Psoas muscle (tissue), 8 donors: ENCODE measurements at places on chromosomes 4 and X. TPM values are rescaled to one million over a fixed set of nuclear protein-coding genes. Genes with fewer than 3 reads are reported as not detected.

- peaks cover 12% of the 10 kb centered on the region for H3K4me1 ChIP-seq
- H3K27me3 ChIP-seq, result no peaks in the 10 kb centered on the region
- DNase-seq, result no peak
- no peak overlapping the region for H3K4me3 ChIP-seq
- H3K36me3 ChIP-seq, result no peaks in the 10 kb centered on the region
These were observed 14.4 kb downstream of the DDIT4L start for GRCh38 chr4:100175858-100176257.

DNA sequence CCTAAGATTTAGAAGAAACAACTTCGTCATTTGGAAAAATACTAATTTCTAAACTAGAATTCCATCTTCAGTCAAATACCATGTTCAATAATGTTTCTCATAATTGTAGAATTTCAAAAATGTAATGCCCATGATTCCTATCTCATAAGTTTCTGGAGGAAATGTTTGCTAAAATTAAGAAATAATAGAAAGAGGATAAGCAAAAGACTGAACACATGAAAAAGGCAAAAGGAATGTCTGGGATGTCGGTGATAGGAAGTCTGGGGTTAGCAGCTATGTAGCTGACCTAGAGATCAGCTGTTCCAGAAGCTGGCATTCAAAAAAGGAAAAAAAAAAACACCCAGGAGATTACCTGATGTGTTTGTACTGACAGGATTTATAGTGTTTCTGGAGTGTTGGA, 18.9 kb upstream of the PCDH10 start:
- H3K4me3 ChIP-seq, result no peak overlapping the region
- no peaks in the 10 kb centered on the region for H3K27me3 ChIP-seq
- no peaks in the 10 kb centered on the region for H3K36me3 ChIP-seq
- no peak for DNase-seq

- no peak for DNase-seq
- H3K27ac ChIP-seq, result no peak overlapping the region
- H3K27me3 ChIP-seq, result no peaks in the 10 kb centered on the region
- H3K4me3 ChIP-seq, result no peak overlapping the region
- no peaks in the 10 kb centered on the region for H3K36me3 ChIP-seq
These were observed 22.9 kb upstream of the CPE start for GRCh38 chr4:165355900-165356300.

GRCh38 chr4:140256941-140257340, 103.0 kb upstream of the MAML3 start:
- H3K4me1 ChIP-seq, result peaks cover 18% of the 10 kb centered on the region
- no peak overlapping the region for H3K4me3 ChIP-seq

GRCh38 chr4:134154097-134154496, 47.5 kb downstream of the PABPC4L start:
- H3K27ac ChIP-seq, result no peak overlapping the region
- no peak overlapping the region for H3K4me3 ChIP-seq
- H3K36me3 ChIP-seq, result no peaks in the 10 kb centered on the region
- H3K4me1 ChIP-seq, result no peaks in the 10 kb centered on the region
- no peaks in the 10 kb centered on the region for H3K27me3 ChIP-seq

- no peaks in the 10 kb centered on the region for H3K4me1 ChIP-seq
- H3K36me3 ChIP-seq, result no peaks in the 10 kb centered on the region
- H3K27ac ChIP-seq, result no peak overlapping the region
- DNase-seq, result no peak
- H3K27me3 ChIP-seq, result no peaks in the 10 kb centered on the region
- H3K4me3 ChIP-seq, result no peak overlapping the region
These were observed 53.4 kb downstream of the HNRNPD start for GRCh38 chr4:82320351-82320750.

GRCh38 chr4:96093057-96093456, 253.2 kb downstream of the PDHA2 start:
- H3K4me1 ChIP-seq, result no peaks in the 10 kb centered on the region
- no peak for DNase-seq
- H3K4me3 ChIP-seq, result no peak overlapping the region
- no peaks in the 10 kb centered on the region for H3K36me3 ChIP-seq
- H3K27ac ChIP-seq, result no peak overlapping the region

GRCh38 chrX:11760958-11761357, 2.9 kb downstream of the MSL3 start:
- DNase-seq, result no peak
- peaks cover 11% of the 10 kb centered on the region for H3K36me3 ChIP-seq
- H3K27me3 ChIP-seq, result no peaks in the 10 kb centered on the region
- peaks cover 9% of the 10 kb centered on the region for H3K4me1 ChIP-seq
- H3K27ac ChIP-seq, result no peak overlapping the region

GRCh38 chr4:148849581-148849980, 407.4 kb upstream of the NR3C2 start:
- no peaks in the 10 kb centered on the region for H3K27me3 ChIP-seq
- DNase-seq, result no peak
- no peaks in the 10 kb centered on the region for H3K36me3 ChIP-seq
- H3K27ac ChIP-seq, result no peak overlapping the region
- H3K4me3 ChIP-seq, result no peak overlapping the region

GRCh38 chrX:101219864-101220346, 319 bp downstream of the DRP2 start:
- no peaks in the 10 kb centered on the region for H3K36me3 ChIP-seq
- H3K4me1 ChIP-seq, result no peaks in the 10 kb centered on the region
- H3K4me3 ChIP-seq, result no peak overlapping the region
- H3K27ac ChIP-seq, result no peak overlapping the region

GRCh38 chr4:140808256-140808655, 52.1 kb upstream of the TBC1D9 start:
- no peaks in the 10 kb centered on the region for H3K36me3 ChIP-seq
- no peaks in the 10 kb centered on the region for H3K27me3 ChIP-seq
- H3K4me3 ChIP-seq, result no peak overlapping the region
- no peak for DNase-seq

- H3K27me3 ChIP-seq, result no peaks in the 10 kb centered on the region
- H3K4me1 ChIP-seq, result no peaks in the 10 kb centered on the region
These were observed 61.5 kb upstream of the RAPGEF2 start for GRCh38 chr4:159041054-159042034.

GRCh38 chr4:153014460-153014859, 78.3 kb downstream of the FHDC1 start:
- H3K36me3 ChIP-seq, result no peaks in the 10 kb centered on the region
- no peak for DNase-seq
- H3K4me1 ChIP-seq, result no peaks in the 10 kb centered on the region

DNA sequence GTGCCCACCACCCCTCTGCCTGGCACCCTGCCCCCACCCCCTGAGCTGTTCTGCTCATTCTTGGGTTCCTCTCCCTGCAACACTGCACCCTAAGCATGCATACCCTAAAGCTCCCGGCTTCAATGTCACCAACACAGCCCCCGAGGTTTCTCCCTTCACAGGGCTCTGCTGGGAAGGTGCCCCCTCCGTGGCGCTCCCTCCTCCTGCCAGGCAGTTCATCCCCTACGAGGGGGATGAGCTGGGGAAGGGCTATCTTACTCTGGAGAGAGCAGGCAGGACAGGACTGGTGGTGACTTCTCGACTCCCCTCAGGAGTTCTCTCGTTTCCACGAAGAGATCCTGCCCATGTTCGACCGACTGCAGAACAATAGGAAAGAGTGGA, 6.5 kb downstream of the ATP5ME start:
- DNase-seq, result peak; percentile 17
- H3K4me3 ChIP-seq, result no peak overlapping the region
- H3K36me3 ChIP-seq, result peaks cover 22% of the 10 kb centered on the region

- H3K4me3 ChIP-seq, result no peak overlapping the region
- H3K27ac ChIP-seq, result no peak overlapping the region
- no peaks in the 10 kb centered on the region for H3K27me3 ChIP-seq
- no peaks in the 10 kb centered on the region for H3K4me1 ChIP-seq
These were observed 138.9 kb upstream of the LNX1 start for GRCh38 chr4:53730031-53730805.

DNA sequence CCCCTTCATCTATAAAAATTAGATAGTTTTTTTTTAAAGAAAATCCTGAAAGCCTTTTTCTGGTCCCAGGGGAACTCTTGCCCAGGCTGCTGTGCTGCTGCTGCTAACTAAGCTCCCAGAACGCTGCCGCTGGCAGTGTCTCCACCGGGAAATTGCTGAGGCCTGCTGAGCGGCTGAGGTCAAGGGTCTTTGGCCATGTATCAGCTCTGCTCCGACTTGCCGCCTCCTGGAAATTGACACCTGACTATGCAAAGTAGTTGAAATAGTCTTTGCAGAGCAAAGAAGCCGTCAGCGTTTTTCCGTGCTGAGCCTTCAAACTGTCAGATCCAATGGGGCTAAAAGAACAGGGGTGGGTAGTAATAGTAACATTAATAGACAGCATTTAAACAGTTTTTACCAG, 839 bp downstream of the QDPR start:
- H3K27ac ChIP-seq, result peak overlapping the region; percentile 78
- DNase-seq, result no peak
- H3K27me3 ChIP-seq, result no peaks in the 10 kb centered on the region
- H3K4me1 ChIP-seq, result peaks cover 12% of the 10 kb centered on the region
- peak overlapping the region; percentile 94 for H3K4me3 ChIP-seq

- no peak overlapping the region for H3K27ac ChIP-seq
- no peak overlapping the region for H3K4me3 ChIP-seq
- H3K36me3 ChIP-seq, result no peaks in the 10 kb centered on the region
- H3K27me3 ChIP-seq, result peaks cover 32% of the 10 kb centered on the region
These were observed 111.4 kb downstream of the LUZP4 start for GRCh38 chrX:115400960-115401359.

GRCh38 chr4:34629451-34629850, 1614.9 kb downstream of the ARAP2 start:
- no peak for DNase-seq
- no peaks in the 10 kb centered on the region for H3K36me3 ChIP-seq
- H3K27me3 ChIP-seq, result no peaks in the 10 kb centered on the region
- no peaks in the 10 kb centered on the region for H3K4me1 ChIP-seq

GRCh38 chr4:26362745-26363439, 42.1 kb downstream of the RBPJ start:
- no peak overlapping the region for H3K4me3 ChIP-seq
- H3K4me1 ChIP-seq, result peaks cover 3% of the 10 kb centered on the region
- no peak for DNase-seq
- H3K36me3 ChIP-seq, result no peaks in the 10 kb centered on the region
- no peak overlapping the region for H3K27ac ChIP-seq

DNA sequence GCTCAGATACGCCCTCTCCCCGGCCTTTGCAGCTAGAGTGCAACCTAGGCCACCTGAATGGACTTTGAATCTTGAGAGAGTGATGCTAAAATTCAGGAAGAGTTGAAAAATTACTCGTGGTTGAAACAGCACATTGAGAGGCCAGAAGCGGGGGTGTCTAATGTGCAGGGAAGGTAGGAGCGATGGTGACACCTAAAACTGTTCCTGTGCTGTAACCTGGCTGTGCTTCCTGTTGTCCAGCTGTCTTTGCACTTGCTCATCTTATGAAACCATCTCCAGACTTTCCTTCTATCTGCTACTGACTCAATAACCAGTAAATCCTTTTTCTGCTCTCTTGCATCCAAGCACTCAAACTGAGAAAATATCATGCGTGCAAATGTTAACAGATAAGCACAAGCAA, 106.4 kb upstream of the RPS6KA3 start:
- no peak for DNase-seq
- H3K27me3 ChIP-seq, result no peaks in the 10 kb centered on the region
- no peaks in the 10 kb centered on the region for H3K36me3 ChIP-seq

GRCh38 chrX:122787231-122787630, 396.8 kb upstream of the GRIA3 start:
- DNase-seq, result no peak
- no peaks in the 10 kb centered on the region for H3K36me3 ChIP-seq
- no peaks in the 10 kb centered on the region for H3K27me3 ChIP-seq
- no peaks in the 10 kb centered on the region for H3K4me1 ChIP-seq
- no peak overlapping the region for H3K27ac ChIP-seq

DNA sequence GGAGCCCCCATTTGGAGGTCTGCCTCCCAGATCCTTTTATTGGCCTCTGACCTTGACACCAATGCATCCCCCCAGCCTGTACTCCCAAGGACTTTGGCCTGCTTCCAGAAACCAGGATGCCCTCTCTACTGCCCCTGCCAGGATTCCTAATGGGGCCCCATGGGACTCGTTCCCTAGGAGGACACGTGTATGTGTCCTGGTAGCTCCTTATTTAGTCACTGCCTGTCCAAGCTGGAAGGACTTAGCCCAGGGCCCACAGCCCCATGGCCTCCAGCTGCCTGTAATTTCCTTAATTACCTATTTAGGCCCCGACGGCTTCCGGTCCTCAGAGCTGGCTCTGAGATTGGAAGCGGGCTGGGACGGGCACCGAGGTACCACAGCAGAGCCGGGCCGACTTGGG, 9.4 kb downstream of the ATP2B3 start:
- H3K27me3 ChIP-seq, result peaks cover 3% of the 10 kb centered on the region
- H3K27ac ChIP-seq, result no peak overlapping the region
- H3K36me3 ChIP-seq, result no peaks in the 10 kb centered on the region
- no peak for DNase-seq
- H3K4me3 ChIP-seq, result no peak overlapping the region
- H3K4me1 ChIP-seq, result no peaks in the 10 kb centered on the region

GRCh38 chrX:8126648-8127047, 44.4 kb downstream of the VCX2 start:
- H3K27me3 ChIP-seq, result no peaks in the 10 kb centered on the region
- no peak overlapping the region for H3K27ac ChIP-seq
- no peaks in the 10 kb centered on the region for H3K4me1 ChIP-seq

GRCh38 chr4:184983672-184984356, 34.5 kb upstream of the HELT start:
- peak; percentile 53 for DNase-seq
- no peak overlapping the region for H3K27ac ChIP-seq
- H3K4me3 ChIP-seq, result no peak overlapping the region
- no peaks in the 10 kb centered on the region for H3K27me3 ChIP-seq
- no peaks in the 10 kb centered on the region for H3K36me3 ChIP-seq
- H3K4me1 ChIP-seq, result peaks cover under 1% of the 10 kb centered on the region

GRCh38 chr4:156377036-156377710, 423.5 kb upstream of the CTSO start:
- H3K36me3 ChIP-seq, result no peaks in the 10 kb centered on the region
- H3K4me1 ChIP-seq, result no peaks in the 10 kb centered on the region
- H3K27ac ChIP-seq, result no peak overlapping the region
- no peak overlapping the region for H3K4me3 ChIP-seq
- DNase-seq, result no peak

DNA sequence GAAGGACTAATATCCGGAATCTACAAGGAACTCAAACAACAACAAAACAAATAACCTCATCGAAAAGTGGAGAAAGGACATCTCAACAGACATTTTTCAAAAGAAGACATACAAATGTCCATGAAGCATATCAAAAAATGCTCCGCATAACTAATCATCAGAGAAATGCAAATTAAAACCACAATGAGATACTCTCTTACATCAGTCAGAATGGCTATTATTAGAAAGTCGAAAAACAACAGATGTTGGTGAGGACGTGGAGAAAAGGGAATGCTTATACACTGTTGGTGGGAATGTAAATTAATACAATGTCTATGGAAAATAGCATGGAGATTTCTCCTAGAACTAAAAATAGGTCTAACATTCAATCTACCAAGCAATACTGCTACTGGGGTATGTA, 51.1 kb upstream of the MYOZ2 start:
- H3K36me3 ChIP-seq, result no peaks in the 10 kb centered on the region
- no peak overlapping the region for H3K27ac ChIP-seq
- no peaks in the 10 kb centered on the region for H3K27me3 ChIP-seq
- H3K4me1 ChIP-seq, result no peaks in the 10 kb centered on the region
- no peak overlapping the region for H3K4me3 ChIP-seq

Gene IRAK1
- 116 TPM for total RNA-seq

Gene CLDN2
- 0.10 TPM for total RNA-seq

Gene TLL1
- 0.79 TPM for total RNA-seq

Gene STBD1
- 59.7 TPM for total RNA-seq

Gene PLP1
- 0.95 TPM for total RNA-seq

Gene TKTL1
- 0.44 TPM for total RNA-seq

Gene EGFL6
- not detected for total RNA-seq

Gene TMSB15B
- not detected for total RNA-seq

Gene NPY1R
- total RNA-seq, result 0.73 TPM

Gene ABLIM2
- total RNA-seq, result 127 TPM

Gene DCAF8L2
- total RNA-seq, result not detected

Gene CHIC2
- total RNA-seq, result 8.7 TPM

Gene EPGN
- total RNA-seq, result not detected

Gene SMAD1
- 30.6 TPM for total RNA-seq

Gene MAGEE1
- 0.96 TPM for total RNA-seq

Gene EDNRA
- 5.8 TPM for total RNA-seq

Gene TMEM154
- 0.60 TPM for total RNA-seq

Gene RNF175
- total RNA-seq, result not detected
